Stimulated activated CD8-positive, alpha-beta memory T cell treated with anti-CD3 and anti-CD28 coated beads, Interleukin-4, amount 100 ng/mL, for 48 hours (primary cell): ENCODE measurements at places on chromosomes 12 and 14.

- no peak for DNase-seq
These were observed 252.6 kb downstream of the FOXN3 start for GRCh38 chr14:89164168-89165073.

DNA sequence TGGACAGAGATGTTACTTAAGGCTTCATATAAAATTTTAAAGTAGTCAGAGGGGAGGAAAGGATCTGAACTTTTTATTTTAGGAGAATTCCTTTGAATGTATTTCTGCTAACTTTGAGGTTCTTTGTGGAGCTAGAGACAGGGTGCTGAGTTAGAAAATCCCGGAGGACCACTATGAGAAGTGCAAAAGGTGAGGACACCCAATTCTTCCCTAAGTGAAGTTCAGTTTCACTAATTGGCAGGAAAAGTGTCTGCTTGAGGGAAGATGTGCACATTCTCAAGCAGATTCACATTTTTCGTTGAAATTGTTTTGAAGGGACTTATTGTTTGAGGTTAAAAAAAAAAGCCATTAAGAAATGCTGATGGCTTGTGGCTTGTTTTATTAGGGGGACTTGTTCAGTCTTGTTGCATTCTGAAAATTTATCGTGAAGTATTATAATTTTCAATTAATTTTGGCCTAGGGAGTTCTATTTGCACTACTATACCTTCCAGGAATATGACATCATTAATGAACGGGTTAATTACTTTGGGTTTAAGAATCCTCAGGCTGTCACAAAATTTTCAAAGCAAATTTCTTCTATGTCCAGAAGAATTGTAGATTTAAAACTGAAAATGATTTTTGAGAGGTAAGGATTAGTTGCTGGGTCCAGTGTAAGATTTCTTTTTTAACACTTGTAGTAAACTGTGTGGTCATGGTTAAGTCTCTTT is 1.8 kb downstream of the PCNX1 start:
- no peak for DNase-seq

DNA sequence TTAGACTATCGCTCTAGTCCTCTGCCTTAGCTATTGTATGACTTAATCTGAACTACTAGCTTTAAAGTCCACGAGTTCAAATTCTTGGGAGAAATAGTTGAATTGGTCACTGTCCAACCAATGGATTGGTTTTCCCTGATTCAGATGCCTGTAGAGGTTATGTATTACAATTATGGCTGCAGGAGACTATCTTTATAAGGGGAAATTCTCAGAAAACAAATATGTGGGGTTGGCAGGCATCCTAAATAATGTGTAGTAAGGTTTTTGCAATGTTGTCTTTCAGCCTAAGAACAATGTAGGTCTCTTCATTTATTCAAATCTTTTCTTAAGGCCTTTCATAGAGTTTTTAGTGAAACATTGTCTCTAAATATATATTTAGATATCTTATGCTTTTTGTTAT is 26.9 kb downstream of the MYRFL start:
- DNase-seq, result no peak

- DNase-seq, result no peak
These were observed 7.7 kb upstream of the KRT82 start for GRCh38 chr12:52413782-52414345.

- DNase-seq, result no peak
These were observed 7.8 kb upstream of the DTD2 start for GRCh38 chr14:31465111-31465510.

GRCh38 chr14:33857650-33858049 is 93.2 kb downstream of the EGLN3 start:
- no peak for DNase-seq

- DNase-seq, result no peak
These were observed 309.2 kb upstream of the KITLG start for GRCh38 chr12:88889326-88890110.

GRCh38 chr12:42589465-42590329 is at the start of gene PRICKLE1:
Gene PRICKLE1, minus strand, starts transcription at chr12:42589746. Its CDS starts 117,230 bp downstream, at chr12:42472516.
- peak; percentile 43 for DNase-seq

- DNase-seq, result no peak
These were observed 216.1 kb downstream of the MSRB3 start for GRCh38 chr12:65494537-65494936.

- no peak for DNase-seq
These were observed 95.3 kb downstream of the CATSPERB start for GRCh38 chr14:91636604-91637003.

DNA sequence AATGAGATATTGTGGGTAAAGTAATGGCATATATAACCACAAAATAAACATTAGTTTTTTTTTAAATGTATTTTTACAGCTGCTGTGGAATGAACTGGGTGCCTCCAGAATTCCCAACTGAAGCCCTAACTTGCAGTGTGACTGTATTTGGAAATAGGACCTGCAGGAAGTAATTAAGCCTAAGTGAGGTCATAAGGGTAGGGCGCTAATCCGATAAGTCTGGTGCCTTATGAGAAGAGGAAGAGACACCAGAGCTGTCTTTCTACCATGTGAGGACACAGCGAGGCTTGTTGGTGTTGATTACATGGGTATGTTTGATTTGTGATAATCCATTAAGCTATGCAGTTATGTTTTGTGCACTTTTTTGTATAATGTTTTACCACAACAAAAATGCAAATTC is 136.8 kb downstream of the TPH2 start:
- no peak for DNase-seq

DNA sequence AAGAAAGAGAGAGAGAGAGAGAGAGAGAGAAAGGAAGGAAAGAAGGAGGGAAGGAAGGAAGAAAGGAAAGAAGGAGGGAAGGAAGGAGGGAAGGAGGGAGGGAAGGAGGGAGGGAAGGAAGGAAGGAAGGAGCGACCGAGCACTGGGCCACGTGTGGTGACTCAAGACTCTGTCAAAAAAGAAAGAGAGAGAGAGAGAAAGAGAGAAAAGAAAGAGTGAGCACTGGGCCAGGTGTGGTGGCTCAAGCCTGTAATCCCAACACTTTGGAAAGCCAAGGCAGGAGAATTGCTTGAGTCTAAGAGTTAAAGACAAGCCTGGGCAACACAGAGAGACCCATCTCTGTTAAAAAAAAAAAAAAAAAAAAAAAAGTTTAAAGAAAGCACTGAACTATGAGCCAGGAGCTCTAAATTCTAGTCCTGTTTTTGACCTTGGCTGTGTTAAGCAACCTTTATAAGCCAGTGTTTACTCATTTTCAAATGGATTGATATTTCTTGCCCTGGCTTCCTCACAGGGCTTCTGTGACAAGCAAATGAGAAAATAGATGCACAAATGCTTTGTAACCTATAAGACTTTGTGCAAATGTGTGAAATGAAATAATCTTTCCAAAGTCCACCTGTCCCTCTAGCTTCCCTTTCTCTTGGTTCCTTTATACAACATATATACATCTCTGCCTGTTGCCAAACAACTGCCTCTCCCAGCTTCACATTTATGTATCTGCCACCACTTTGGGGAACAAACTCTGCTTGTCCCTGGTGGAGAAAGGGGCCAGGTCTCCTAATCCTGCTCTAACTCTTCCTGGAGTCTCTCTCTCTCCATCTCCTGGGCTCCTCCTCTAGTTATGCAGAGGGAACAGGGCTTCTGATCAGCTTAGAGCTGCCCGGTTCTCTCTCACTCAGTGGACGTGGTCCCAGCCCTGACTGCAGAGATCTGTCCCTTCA is 16.1 kb upstream of the PLEKHG6 start:
- no peak for DNase-seq

GRCh38 chr12:131862084-131862441 is 32.4 kb upstream of the ULK1 start:
- no peak for DNase-seq

- no peak for DNase-seq
These were observed 9.6 kb upstream of the AKAP6 start for GRCh38 chr14:32319368-32320049.

- no peak for DNase-seq
These were observed 106.4 kb downstream of the WIF1 start for GRCh38 chr12:65014504-65015271.

DNA sequence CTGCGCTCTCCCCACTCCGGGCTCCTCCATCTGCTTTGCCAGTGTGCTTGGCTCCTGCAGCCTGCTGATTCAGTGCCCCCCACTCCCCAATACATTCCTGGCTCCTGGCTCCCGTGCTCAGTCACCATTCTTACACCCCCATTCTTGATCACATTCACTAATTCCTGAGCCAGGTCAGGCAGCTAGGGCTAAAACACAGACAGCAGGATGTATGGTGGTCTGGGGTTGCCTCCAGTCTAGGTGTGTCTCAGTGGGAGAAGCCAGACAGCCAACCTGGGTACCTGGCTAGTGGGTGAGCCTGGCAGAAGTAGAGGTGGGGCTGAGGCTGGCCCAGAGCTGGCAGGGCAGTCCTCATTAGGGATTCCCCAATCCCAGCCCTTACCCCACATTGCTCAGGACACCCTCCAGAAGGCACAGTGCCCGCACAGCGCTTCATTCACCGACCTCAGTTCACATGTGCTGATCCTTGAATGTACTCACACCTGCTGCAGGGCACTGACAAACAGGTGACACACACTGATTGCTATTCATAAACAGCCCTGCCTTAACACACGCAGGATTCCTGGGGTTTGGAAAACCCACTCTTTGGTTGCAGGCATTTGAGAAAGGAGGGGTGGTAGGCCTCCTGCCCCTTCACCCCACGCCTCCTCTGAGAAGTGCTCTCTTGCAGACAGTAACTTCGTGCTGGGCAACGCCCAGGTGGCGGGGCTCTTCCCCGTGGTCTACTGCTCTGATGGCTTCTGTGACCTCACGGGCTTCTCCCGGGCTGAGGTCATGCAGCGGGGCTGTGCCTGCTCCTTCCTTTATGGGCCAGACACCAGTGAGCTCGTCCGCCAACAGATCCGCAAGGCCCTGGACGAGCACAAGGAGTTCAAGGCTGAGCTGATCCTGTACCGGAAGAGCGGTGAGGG is 1.7 kb downstream of the KCNH3 start:
- DNase-seq, result peak; percentile 22

DNA sequence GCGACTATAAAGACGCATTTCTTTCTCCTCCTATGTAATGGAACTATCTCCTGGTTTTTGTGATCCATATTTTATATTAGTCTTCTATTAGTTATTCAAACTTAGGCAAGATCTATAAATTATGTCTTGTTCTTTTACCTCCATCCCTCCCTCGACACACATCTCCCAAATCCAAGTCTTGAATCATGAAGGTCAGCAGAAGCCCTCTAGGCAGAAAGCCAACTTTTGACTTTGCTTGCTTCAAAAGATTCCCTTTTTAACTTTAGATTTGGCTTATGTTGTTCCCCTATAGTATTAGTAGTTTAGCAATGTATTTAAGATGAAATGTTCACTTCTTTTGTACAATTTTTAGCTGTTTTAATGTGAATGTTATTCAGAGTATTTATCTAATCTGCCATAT is 689.8 kb downstream of the SLC6A15 start:
- no peak for DNase-seq

GRCh38 chr14:64364907-64365306 is 23.2 kb upstream of the MTHFD1 start:
- no peak for DNase-seq

GRCh38 chr14:68976160-68977067 is 2.7 kb downstream of the ACTN1 start:
- DNase-seq, result no peak

DNA sequence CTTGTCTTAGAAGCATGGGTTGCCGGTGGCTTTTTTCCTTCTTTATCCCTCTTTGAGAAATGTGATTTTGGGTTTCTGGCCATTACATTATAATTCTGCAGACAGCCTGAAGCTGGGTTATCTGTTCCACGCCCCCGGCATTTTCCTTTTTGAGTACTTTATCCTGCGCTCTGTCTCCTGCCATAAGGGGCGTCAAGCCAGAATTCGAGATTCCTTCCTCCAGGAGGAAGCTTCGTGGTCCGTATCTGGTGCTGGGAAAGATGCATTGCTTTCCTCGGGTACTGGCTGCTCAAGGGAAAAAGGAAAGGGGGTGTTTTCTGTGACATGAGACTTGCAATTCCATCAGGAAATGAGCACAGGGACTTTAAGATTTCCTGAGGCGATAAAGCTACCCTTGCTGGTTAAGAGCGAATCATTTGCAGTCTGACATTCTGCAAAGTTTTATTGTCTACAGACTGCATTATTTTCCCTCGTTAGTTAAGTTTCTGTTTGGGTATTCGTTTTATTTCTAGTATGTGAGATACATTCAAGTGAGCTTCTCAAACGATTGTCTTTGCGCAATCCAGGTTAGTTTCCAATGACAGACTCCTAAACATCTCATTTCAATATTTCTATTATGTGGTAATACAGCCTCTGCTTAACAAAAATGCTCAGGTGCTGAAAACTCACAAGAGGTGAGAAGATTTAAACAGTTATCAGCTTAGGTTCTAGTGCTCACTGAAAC is 694 bp downstream of the AKAP5 start:
- no peak for DNase-seq

- DNase-seq, result no peak
These were observed 8.2 kb downstream of the SERPINA4 start for GRCh38 chr14:94569381-94570001.

GRCh38 chr12:53770281-53770680 is 18.5 kb upstream of the CISTR start:
- no peak for DNase-seq

GRCh38 chr12:80101126-80101525 is 1.8 kb downstream of the OTOGL start:
- DNase-seq, result no peak

DNA sequence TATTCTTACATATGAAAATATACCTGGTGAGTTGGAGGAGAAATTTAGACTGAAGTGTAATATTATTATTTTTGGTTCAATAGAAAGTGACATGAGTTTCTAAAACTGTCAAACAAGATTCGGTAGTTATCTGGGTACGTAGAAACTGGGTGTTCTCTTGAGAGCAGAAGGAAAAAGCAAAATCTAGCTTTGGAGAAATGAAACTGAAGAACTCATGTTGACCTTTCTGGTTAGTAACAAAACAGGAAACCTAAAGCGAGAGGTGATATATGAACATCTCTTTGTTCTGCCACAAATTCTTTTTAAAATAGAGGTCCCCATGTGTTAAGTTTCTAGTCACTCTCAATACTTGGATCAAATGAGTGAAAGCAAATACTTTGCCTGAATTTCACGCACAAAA is 401.7 kb downstream of the TRHDE start:
- DNase-seq, result no peak

- DNase-seq, result no peak
These were observed 96.2 kb downstream of the FIGNL2 start for GRCh38 chr12:51752234-51752889.

DNA sequence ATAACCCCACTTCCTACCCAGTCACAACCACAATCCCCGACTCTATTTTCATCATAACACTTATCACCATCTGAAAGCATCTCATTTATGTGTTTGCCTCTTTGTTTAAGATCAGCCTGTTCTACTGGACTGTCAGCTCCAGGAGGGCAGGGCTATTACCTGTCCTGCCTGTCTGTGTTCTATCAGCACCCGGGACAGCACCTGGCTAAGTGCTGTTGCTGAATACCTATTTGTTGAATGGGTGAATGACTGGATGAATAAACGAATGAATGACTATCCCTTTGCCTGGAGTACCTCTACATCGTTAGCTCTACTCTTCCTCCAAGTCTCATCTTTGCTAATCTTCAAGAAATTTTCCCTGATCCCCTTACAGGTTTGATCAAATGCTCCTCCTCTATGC is 69.0 kb downstream of the WSCD2 start:
- no peak for DNase-seq

- no peak for DNase-seq
These were observed 42.0 kb downstream of the HECTD4 start for GRCh38 chr12:112340230-112340629.
